ENCODE measurements at places on chromosomes 3 and 15.

GRCh38 chr15:98717371-98717770 is 69.0 kb downstream of the IGF1R start:
- no peak for DNase-seq

GRCh38 chr3:97360804-97361203 is 403.8 kb upstream of the ARL6 start:
- no peak for DNase-seq

GRCh38 chr3:186589121-186589520 is 18.6 kb downstream of the DNAJB11 start:
- no peak for DNase-seq

DNA sequence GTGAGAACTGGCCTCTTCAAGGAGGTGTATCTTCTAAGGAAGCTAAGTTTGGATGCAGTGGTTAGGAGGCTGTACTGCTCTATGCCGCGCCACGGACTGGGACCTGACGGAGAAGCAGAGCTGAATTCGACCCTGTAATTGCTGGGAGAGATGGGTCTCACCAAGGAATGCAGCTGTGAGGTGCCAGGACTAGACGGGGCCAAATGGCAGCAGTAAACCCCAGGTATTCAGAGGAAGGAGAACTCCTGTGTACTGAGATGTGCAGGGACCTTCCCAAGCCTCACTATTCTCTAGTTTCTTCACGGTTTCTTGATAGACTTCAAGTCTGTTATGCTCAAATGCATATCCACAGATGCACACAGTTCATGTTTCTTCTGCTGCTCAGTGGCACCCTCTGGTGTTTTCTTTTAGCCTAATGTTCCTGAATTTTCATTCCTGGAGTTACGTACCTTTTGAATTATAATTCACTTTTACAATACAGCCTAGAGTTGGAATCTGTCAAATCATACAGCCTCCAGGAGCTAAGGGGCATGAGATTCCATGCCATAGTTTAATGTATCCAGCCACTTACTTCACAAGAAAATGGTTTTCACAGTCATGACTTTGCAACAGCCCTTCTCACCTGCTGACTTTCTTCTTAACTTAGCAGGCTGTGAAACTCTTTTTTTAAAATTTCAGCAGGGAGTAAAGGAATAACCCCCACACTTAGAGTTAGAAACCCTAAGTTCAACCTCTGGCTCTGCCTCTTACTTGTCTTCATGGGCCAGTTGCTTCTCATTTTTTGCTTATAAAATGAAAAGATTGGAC is 61.8 kb downstream of the GLDN start:
- DNase-seq: no peak

- DNase-seq: no peak
Measured at GRCh38 chr3:12629560-12629959, 34.4 kb downstream of the RAF1 start.

- peak; percentile 33 for DNase-seq
Measured at GRCh38 chr3:37993820-37994638, 3.4 kb downstream of the VILL start.

DNA sequence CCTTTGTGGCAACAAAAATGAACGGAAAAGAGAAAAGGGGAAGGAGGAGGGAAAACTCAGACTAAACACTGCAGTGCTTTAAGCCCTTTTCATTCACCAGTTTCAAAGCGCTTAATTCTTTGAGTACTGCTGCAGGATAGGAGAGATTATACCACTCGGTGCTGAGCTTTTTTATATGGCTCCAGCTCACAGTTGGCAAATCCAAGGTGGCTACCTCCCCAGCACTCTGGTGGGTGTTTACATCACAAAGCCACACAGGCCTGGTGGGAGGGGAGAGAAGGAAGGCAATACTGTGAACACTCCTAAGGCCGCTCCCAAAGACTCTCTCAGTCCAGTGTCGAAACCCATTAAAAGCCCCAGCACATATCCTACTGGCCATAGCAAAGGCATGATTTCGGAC is 191.4 kb downstream of the STT3B start:
- no peak for DNase-seq

GRCh38 chr3:101377209-101377608 is 56.8 kb upstream of the IMPG2 start:
- no peak for DNase-seq
